ENCODE measurements at places on chromosomes 2 and 18.

DNA sequence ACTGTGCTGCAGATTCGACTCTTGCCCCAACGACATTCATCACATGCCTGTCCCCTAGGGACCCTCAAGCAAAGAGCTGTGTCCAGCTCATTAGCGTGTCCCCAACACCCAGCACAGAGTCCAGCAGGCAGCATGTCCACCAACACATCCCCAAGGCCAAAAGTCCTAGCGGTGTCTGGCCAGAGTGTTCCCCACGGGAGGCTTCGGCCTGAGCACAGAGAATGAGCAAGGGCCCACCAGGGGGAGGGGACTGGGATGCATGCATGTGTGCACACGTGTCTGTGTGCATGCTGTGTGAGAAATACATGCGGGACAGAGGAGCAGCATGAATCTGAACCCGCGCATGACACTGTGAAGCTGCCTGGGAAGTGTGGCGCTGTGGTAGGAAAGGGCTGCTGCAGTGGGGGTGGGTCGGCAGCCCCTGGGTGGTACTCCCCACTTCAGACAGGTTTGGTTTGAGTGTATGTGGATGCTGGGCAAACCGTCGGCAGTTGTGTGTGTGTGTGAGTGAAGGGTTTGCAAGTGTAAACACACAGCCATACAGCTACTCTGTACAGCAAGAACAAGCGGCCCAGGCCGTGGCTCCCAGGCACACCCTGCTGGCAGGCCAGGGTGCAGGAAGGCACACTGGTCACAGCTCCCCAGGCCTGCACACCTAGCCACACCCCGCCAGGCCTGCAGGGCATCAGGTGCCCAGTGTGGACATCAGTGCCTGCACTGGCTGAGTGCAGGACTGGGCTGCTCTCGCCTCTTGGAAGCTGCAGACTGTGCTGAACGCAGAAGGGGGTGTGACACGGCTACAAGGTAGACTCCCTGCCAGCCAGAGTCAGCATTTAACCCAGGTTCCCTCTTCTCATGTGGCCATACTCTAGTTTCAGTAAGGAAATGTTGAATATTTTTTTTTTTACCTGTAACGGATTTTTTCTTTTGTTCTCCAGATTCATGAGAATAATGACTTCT, 19.5 kb upstream of the HES6 start:
- no peak for DNase-seq

GRCh38 chr2:126696644-126697520, 40.9 kb downstream of the GYPC start:
- no peak for DNase-seq

DNA sequence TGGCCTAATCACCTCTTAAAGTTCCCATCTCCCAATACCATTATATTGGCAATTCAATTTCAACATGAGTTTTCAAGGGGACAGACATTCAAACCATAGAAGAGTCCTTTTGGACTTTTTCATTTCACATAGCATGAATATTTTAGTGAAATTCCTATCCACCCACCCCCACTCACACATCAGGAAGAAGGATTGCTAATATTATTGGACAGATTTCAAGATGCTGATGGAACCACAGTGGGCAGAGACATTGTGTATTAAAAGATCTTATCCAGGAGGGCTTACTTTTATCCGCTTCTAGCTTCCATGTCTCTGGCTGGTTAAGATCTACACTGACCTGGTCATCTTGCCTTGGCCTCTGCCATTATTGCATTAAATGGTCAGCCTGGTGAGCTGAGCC, 297.4 kb upstream of the ACVR2A start:
- DNase-seq, result no peak

- DNase-seq, result no peak
Measured at GRCh38 chr2:126700677-126701076, 44.7 kb downstream of the GYPC start.

Data from stimulated activated CD8-positive, alpha-beta memory T cell treated with anti-CD3 and anti-CD28 coated beads, Interleukin-2, amount 100 ng/mL, for 1 hour (primary cell).